H1 (cell line): ENCODE measurements at places on chromosomes 2 and 18. TPM values are rescaled to one million over a fixed set of nuclear protein-coding genes. Genes with fewer than 3 reads are reported as not detected.

The CFLAR gene
- 1.1 and 1.6 TPM in 2 replicates for total RNA-seq

DNA sequence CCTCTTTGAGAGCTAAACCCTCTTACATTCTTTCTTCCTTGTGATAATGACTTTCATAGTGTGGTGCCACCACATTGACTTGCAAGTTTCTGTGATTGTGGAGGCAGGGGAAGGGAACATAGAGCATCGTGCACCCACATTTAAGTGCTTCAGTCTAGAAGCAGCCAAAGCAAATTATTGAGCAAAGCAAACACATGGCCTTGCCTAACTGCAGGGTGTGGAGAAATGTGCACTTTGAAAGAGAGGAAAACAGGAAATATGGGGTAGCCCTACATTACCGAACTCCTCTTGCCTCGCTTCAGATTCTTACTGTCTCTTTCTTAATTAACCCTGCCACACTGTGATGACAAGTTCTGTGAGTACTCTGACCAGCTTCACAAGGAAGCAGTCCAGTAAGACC lies 814.6 kb downstream of the SLC4A3 start:
- DNase-seq: no peak
- H3K27ac ChIP-seq: no peak overlapping the region
- H3K27me3 ChIP-seq: no peaks in the 10 kb centered on the region
- H3K4me3 ChIP-seq: no peak overlapping the region
- H3K36me3 ChIP-seq: no peaks in the 10 kb centered on the region
- H3K4me1 ChIP-seq: no peaks in the 10 kb centered on the region

- H3K4me3 ChIP-seq: no peak overlapping the region
- no peaks in the 10 kb centered on the region for H3K36me3 ChIP-seq
- H3K27me3 ChIP-seq: no peaks in the 10 kb centered on the region
- H3K4me1 ChIP-seq: no peaks in the 10 kb centered on the region
- DNase-seq: no peak
Measured at GRCh38 chr2:207254591-207255464, 89.1 kb upstream of the KLF7 start.

DNA sequence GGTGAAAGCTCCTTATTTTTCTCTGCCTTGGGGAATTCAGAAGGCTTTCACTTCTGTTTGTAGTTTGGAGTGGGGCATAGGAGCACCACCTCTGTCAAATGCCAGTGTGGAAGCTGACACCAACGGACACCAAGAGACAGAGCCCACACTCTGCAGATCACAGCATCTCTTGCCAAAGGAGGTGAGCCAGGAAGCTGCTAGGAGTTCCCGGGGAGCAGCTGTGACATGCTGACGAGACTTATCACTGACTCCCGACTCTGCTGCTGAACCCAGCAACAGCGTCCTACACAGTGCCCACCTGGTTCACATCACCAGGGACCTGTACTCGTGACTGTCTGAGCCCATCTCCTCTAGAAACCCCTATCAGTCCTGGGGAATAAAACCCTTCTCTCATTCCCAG lies 8.1 kb downstream of the TEX51 start:
- no peak overlapping the region for H3K27ac ChIP-seq
- no peak overlapping the region for H3K4me3 ChIP-seq
- no peak for DNase-seq
- no peaks in the 10 kb centered on the region; the same call in 1 of the 2 replicates for H3K4me1 ChIP-seq
- H3K36me3 ChIP-seq: no peaks in the 10 kb centered on the region

GRCh38 chr18:27717250-27717649 lies 459.7 kb downstream of the CDH2 start:
- no peaks in the 10 kb centered on the region for H3K27me3 ChIP-seq
- no peaks in the 10 kb centered on the region for H3K36me3 ChIP-seq
- H3K27ac ChIP-seq: no peak overlapping the region; the same call in 1 of the 2 replicates
- peaks cover 23% of the 10 kb centered on the region for H3K4me1 ChIP-seq
- no peak overlapping the region for H3K4me3 ChIP-seq

GRCh38 chr2:32108111-32108510 lies 44.8 kb downstream of the SPAST start:
- DNase-seq: no peak
- H3K36me3 ChIP-seq: no peaks in the 10 kb centered on the region
- no peaks in the 10 kb centered on the region for H3K4me1 ChIP-seq
- no peak overlapping the region for H3K4me3 ChIP-seq
